ENCODE measurements at places on chromosomes 3 and 15.

DNA sequence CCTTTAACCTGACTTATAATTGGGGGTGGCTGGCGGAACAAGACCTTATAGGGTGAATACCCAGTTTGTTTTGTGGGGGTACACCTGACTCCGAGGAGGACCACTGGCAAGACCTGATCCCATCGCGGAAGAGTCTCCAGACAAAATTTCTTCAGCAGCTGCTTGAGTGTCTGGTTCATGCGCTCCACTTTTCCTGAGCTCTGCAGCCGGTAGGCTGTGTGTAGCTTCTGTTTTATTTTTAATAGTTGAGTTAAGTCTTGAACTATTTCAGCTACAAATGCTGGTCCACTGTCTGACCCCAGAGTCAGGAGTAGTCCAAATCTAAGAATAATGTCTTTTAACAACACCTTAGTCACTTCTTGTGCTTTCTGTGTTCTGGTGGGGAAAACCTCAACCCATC is 21.2 kb upstream of the NOX5 start:
- no peak for DNase-seq

- DNase-seq = no peak
Measured at GRCh38 chr15:56732135-56732885, 999 bp downstream of the ZNF280D start.

- no peak for DNase-seq
Measured at GRCh38 chr15:28963711-28964081, 77.9 kb downstream of the APBA2 start.

DNA sequence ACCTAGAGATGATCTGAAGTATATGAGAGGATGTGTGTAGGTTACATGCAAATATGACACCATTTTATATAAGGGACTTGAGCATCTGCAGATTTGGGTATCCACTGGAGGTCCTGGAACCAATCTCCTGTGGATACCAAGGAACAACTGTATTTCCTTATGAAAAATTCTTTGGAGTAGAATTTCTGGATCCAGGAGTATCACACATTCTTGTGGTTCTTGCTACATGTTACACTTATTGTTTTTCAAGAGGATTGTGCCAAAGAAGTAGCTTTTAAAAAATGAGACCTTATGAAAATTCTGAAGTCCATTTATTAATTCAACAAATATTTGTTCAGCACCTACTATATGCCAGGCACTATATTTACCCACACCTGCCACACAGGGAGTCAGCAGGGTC is 15.7 kb upstream of the TBC1D23 start:
- DNase-seq = no peak

GRCh38 chr3:124396339-124396950 is 333.8 kb upstream of the UMPS start:
- no peak for DNase-seq

- no peak for DNase-seq
Measured at GRCh38 chr3:96844204-96844514, 29.8 kb downstream of the EPHA6 start.

DNA sequence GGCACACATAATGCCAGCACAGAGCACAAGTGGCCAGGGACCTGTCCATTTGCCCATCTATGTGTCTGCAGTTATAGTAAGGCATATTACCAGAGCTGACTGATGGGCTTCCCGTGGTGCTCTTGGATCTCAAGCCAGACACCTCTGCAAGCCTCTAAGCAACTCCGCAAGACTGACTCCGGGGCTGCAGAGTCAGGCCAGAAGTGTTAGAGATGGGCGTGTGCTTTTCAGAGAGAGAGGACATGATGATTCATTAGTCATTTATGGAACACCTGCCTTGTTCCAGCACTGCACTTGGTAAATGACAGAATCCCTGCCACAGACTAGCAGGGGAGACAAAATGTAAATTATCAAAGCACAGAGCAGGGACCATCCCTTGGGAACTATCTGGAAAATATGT is 559.0 kb downstream of the PDCD6IP start:
- no peak for DNase-seq

GRCh38 chr3:16252988-16253387 is 11.8 kb downstream of the DPH3 start:
- no peak for DNase-seq

DNA sequence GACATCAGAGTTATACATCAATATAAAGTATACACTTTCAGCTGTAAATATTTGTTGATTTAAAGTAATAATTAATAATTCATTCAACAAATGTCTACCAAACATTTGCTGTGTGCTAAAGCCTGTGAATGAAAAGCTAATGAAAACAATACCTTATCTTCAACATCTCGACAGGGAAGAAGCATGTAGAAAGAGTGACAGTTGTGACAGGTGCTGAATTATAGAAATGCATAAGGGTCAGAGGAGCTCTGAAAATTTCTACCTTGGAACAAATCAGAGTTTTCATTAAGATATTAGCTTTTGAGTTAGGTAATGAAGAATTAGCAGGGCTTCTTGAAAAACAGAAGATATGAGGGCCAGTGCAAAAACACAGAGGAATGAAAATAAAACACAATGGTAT is 739.2 kb downstream of the VGLL3 start:
- DNase-seq = no peak

GRCh38 chr3:146342989-146343388 is 92.1 kb upstream of the PLSCR4 start:
- DNase-seq = no peak

DNA sequence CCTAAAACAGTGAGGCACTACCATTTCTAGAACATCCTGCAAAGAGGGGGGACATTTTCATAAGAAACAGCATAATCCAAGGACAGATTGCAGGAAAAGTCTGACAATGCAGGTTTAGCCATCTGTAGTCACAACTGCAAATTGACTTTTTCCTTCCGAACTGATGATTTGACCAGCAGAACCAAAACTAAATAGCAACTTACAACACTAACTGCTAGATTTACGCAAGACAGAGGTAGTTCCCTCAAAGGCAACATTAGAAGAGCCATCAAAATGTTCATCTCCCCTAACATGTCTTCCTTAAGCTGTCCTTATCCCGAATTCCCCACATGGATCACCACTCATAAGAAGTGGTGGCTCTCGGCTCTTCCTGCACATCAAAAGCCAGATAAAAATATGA is 129.6 kb downstream of the GADL1 start:
- DNase-seq = no peak

DNA sequence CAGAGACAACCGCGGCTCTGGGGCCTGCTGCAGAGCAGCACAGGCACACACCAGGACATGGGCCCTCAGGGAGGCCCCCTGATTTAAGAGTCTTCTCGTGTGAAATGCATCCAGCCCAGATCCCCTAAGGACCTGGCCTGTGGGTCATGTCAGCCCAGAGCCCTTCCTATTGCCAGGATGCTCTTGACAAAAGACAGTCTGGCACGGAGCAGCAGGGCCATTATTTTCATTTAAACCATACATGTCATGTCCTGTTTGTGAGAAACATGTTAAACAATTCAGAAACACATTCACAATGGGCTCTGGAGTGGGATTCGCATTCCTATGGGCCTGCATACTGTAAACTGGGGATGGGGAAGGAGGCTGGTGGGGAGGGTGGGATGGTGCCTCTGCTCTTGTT is 367.4 kb upstream of the WNT5A start:
- DNase-seq = no peak

- DNase-seq = no peak
Measured at GRCh38 chr3:196496183-196496582, 7.4 kb downstream of the RNF168 start.

DNA sequence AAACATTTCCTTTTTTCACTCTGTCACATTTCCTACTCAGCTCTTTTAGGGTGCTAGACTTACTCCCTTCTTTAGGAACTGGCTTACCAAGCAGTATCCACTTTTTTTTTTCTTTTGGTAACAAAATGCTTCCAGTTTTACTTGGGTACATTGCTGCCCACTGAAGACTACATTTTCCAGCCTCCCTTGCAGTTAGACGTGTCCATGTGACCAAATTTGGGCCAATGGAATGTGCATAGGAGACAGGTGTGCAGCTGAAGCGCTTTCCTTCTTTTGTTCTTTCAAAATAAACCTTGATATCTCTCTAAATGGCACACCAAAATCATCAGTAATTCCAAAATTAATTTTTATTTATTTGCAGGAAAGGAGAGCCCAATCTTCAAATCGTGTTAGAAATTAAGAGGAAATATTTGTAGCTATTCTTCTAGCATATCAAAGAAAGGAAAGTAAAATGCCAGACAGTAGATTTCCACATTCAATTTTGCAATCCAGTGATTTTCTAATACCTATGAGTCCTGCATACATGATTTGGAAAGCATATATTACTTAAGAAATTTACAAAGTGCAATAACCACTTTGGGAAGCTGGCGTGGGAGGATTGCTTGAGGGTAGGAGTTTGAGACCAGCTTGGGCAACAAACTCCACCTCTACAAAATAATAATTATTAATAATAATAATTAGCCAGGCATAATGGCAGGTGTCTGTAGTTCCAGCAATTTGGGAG is 422.0 kb upstream of the FRG2C start:
- DNase-seq = no peak

DNA sequence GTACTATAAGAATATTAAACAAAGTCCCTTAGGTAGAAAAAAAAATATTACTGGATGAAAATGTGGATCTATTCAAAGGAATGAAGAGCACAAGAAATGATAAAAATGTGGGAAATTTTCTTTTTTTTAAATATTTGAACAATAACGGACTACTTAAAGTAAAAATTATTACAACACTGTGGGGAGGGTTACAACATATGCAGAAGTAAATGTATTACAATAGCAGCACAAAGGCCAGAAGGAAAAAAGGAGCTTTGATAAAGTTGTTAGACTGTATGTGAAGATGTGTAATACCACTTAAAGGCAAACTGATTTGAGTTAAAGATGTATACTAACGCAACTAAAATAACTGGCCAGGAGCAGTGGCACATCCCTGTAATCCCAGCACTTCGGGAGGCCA is 427.1 kb downstream of the SHQ1 start:
- no peak for DNase-seq

DNA sequence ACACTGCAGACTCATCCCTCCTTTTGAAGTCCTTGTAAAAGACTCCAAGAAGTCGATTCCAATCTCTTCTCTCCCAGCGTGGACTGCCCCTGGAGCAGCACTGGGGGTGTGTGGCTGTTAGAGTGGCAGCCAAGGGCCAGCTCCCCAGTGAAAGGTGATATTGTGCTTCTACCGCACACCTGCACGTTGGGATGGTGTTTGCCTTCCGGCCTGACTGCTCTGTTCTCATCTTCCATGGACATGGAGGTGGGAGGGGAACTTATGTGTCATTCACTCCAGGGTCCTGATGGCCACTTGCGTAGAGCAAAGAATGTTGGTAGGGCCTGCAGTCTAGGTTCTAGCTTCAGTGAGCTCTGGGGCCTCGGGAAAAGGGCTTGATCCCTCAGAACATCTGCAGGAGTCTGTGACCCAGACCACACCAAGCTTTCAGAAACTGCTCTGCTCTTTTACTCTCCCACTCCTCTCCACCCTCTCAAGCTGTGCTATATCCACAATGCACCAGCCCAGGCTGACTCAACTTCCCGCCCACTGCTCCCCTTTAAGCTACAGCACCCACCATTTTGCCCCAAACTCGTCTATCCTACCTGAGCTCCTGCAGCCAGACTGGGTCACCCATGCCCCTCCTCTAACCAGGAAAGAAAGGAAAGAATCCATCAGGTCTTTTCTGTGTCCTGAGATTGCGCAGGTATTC is 31.3 kb downstream of the LIPC start:
- DNase-seq = no peak

DNA sequence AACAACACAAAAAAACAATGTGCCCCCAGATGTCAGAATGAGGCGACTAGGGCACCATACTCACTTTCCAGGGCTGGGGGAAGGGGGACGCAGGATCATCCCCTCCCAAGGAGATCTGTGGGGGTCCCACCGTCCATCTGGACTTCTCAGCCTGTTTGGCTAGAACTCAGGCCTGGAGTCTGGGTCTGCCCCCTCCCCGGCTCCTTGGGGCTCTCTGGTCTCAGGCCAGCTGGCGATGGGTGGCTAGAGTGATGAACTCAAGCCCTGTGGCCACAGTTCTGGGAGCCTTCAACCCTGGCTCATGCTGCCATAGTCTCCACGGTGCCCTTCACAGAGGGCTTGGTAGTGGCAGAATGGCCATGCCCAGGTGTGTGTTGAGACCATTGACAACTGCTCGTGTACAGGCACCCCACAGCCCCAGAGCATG is 13.6 kb downstream of the ZBTB47 start:
- DNase-seq = no peak

All from effector CD4-positive, alpha-beta T cell (primary cell).